H7 (cell line): ENCODE measurements at places on chromosomes 2 and 18. TPM values are rescaled to one million over a fixed set of nuclear protein-coding genes. Genes with fewer than 3 reads are reported as not detected.

- DNase-seq, result no peak
Observed at GRCh38 chr2:50719837-50720696, 311.9 kb downstream of the NRXN1 start.

- DNase-seq, result no peak
Observed at GRCh38 chr18:40375837-40376236, 1579.2 kb upstream of the PIK3C3 start.

DNA sequence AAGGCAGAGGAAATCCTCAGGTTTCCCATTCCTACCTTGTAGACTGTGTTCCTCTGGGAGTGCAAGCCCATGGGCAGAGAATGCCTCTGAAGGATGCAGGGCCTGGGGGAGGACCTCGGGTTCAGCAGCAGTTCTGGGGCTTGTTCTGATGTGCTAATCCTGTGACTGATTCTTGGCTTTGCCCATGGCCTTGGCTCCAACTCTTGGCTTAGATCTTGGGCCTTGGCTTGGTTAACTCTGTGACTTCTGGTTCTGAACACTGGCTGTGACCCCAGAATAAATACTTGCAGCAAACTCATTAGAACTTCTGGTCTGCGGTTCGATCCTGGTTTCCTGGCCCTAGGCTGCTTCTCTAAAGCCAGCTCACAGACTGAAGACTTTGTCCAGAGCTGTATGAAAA, 366.9 kb upstream of the ZEB2 start:
- no peak for DNase-seq

- DNase-seq, result no peak
Observed at GRCh38 chr2:40283111-40283909, 168.6 kb downstream of the SLC8A1 start.

- no peak for DNase-seq
Observed at GRCh38 chr2:66435549-66435875, 587 bp downstream of the MEIS1 start.

GRCh38 chr2:186702501-186702900, 8.6 kb downstream of the FAM171B start:
- no peak for DNase-seq

GRCh38 chr2:187008111-187008510, 159.1 kb upstream of the ZSWIM2 start:
- no peak for DNase-seq

GRCh38 chr2:37918742-37919186, 6.3 kb upstream of the RMDN2 start:
- DNase-seq, result no peak

GRCh38 chr2:43559391-43560230, 36.2 kb downstream of the THADA start:
- DNase-seq, result no peak

- DNase-seq, result no peak
Observed at GRCh38 chr18:55763298-55763697, 175.3 kb upstream of the TCF4 start.

- no peak for DNase-seq
Observed at GRCh38 chr2:157404363-157404762, 39.5 kb downstream of the CYTIP start.

DNA sequence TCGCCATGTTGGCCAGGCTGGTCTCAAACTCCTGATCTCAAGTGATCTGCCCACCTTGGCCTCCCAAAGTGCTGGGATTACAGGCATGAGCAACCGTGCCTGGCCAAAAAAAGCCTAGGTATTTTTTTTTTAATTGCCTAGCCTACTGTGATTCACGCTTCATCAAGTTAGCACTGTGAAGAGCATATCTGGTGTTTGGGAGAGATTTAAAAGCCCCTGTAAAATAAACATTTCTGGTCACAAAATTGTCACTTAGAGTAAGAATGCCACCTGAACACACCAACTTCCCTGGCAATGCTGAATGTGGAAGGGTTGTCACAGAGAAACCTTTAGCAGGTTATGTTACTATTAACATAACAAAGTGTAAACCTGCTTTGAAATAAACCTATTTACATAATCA, 39.7 kb upstream of the CHAC2 start:
- no peak for DNase-seq

DNA sequence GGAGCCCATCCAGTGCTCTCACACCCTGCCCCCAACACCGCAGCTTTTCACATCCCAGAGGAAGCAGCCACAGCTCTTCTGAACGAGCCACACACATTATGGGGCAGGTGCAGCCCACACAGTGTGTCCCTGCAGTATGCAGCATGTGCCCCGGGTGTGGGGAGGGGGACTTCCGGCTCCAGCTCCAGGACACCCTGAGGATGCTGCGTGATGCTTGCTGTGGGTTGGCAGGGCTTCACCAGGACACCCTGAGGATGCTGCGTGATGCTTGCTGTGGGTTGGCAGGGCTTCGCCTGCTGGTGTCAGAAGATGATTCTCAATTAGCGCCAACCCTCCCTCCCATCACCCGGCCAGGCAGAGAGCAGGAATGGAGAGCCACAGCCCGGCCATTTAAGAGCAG, 193.9 kb downstream of the EIPR1 start:
- DNase-seq, result no peak

GRCh38 chr18:12975488-12975887, 15.7 kb upstream of the CEP192 start:
- no peak for DNase-seq

DNA sequence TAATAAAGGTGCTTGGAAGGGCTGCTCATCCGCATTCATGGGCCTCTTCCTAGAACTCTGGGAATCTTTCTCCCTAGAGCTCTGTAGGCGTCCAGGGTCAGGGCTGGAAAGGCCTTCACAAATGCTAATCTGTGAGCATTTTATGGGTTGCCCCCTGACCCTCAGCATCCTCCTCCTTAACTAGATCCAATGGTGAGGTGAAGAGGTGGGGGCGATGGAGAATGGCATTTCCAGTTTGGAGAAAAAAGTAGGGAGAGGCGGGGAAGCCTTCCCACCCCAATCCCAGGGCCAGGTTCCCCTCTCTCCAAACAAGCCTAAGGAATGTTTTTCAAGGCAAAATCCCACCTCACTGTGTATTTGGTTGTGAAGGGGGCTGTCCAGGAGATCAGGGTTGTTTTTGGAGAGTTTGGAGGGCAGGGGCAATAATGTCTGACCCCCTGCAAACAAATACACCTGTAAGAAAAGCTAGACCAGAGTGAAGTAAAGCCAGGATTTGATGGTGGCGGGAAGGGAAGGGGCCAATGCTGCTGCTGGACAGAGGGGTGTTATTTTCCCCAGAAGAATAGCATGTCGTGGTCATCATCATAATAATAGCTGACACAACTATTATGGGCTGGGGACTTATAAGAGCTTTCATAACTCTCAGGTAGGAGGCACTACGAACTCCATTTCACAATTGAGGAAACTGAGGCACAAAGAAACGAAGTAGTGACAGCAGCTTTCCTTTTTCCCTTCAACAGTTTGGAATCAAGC, 1.4 kb upstream of the MYCN start:
- peak; percentile 65 for DNase-seq

- no peak for DNase-seq
Observed at GRCh38 chr2:54529935-54530334, 73.8 kb downstream of the SPTBN1 start.

- DNase-seq, result no peak
Observed at GRCh38 chr18:76941284-76941683, 118.9 kb downstream of the ZNF236 start.

DNA sequence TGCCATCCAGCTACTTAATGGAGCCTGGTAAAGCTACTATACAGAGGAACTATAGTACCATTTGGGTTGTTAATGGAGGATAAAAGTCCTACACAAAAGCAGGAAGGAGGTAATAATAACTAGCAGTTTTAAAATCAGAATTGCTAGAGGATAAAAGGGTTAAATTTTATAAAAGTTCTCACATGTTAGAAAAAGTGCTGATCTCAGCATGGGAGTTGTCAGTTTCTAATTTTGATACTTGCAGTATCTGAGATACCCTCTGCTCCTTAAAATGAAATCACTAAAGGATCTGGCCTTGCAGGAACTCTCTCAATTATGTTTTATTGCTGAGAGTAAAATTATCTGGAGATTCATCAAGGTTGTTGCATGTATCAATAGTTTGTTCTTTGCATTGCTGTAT, 272.2 kb upstream of the GYPC start:
- DNase-seq, result no peak

DNA sequence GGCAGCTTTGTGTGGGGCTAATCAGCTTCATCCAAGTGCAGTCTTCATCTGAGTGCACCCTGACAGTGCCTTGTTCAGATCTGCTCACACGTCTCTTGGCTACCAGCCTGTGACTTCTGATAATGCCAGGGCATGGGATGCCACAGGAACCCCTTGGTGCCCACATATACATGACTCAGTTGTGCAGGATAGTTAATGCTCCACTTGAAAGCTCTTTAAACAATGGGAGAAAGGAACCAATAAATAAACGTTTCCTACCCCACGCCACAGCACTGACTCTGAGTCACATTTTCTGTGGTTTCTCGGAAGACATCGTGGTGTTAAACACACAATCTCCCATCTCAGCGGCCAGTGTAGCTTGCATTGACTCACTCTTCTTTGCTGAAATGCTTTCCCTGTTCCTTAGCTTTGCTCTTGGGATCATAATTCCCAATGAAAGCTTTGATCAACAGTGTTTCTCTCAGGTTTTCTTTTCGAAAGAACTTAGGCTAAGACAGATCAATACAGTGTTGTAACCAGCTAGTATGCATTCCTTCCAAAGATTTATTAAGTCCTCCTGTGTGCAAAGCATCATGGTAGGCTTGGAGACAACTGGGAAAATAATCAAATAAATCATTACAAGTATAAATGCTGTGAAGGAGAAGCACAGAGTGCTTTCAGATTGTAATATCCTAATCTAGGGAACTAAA, 142.0 kb downstream of the COPS8 start:
- DNase-seq, result no peak

- no peak for DNase-seq
Observed at GRCh38 chr2:28764909-28765711, 13.5 kb downstream of the PPP1CB start.

Gene CIAO1
- total RNA-seq, result 108 and 111 TPM in 2 replicates

Gene TMEM169
- total RNA-seq, result 0.42 and 1.1 TPM in 2 replicates

Gene CRYGD
- total RNA-seq, result 5.2 and 5.5 TPM in 2 replicates

Gene UNC80
- 0.17 and 0.18 TPM in 2 replicates for total RNA-seq

Gene NHEJ1
- 22.0 and 22.7 TPM in 2 replicates for total RNA-seq

Gene AP1S3
- total RNA-seq, result 3.3 and 4.6 TPM in 2 replicates

Gene NEURL3
- 0.10 TPM in 1 of 2 replicates, not detected in the other for total RNA-seq

Gene NYAP2
- total RNA-seq, result not detected in 2 replicates

Gene TTN
- 0.55 and 0.80 TPM in 2 replicates for total RNA-seq

Gene ZNF804A
- 0.18 and 0.48 TPM in 2 replicates for total RNA-seq

Gene SKOR2
- 0.07 and 0.15 TPM in 2 replicates for total RNA-seq
